ENCODE measurements at places on chromosomes 11 and 22. TPM values are rescaled to one million over a fixed set of nuclear protein-coding genes. Genes with fewer than 3 reads are reported as not detected.

DNA sequence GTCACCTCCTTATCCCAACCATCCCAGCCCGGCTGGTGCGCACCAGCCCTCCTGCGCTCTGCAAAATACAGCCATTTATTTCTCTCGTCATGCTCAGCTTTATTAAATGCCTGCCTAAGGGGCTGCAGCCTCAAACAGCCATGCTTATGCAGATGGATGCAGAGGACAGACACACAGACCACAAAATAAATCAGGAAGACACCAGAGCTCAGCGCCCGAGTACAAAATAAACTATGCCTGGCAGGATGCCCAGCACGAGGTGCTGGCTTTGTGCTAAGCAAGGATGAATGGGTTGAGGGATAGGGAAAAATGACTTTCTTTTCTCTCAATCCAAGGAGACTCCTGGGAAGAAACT, 70.5 kb downstream of the RPUSD4 start:
- peak; percentile 88 for DNase-seq

- DNase-seq: no peak
These were observed 606.7 kb upstream of the LRRC4C start for GRCh38 chr11:42066113-42066512.

GRCh38 chr11:16925561-16926065, 88.6 kb downstream of the PLEKHA7 start:
- peak; percentile 55 for DNase-seq

DNA sequence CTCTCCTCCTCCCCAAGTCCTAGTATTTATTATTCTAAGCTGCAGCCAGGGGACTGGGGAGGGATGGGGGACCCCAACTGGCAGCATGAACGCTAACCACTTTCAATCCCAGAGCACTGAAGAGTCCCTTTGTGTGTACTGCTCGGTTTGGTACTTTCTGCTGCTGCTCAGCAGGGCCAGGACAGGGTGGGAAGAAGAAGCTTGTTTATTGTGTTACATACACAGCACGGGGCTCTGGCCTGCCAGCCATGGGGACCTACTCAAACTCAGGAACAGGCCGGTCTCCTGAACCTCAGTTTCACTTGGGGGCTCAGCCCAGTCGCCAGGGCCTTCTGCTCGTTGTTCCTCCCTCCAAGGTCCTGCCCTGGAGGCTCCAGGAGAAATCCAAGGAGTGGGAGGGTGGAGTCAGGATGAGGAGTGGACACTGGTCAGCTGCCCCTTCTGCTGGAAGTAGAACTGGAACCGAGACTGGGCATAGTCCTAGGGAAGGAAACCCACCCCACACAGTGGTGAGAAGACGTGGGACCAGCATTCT, 616 bp upstream of the CPT1B start:
- no peak for DNase-seq

Gene SLC22A8
- not detected for total RNA-seq

Gene HTR3B
- total RNA-seq: not detected

Gene PLAAT5
- total RNA-seq: 2.1 TPM

Gene SHISAL1
- total RNA-seq: 13.1 TPM

All from muscle of leg (tissue), 16 donors.